ENCODE measurements at places on chromosomes 7 and 10.

- no peak for DNase-seq
These were observed 139.6 kb downstream of the ZMYND11 start for GRCh38 chr10:274866-275265.

DNA sequence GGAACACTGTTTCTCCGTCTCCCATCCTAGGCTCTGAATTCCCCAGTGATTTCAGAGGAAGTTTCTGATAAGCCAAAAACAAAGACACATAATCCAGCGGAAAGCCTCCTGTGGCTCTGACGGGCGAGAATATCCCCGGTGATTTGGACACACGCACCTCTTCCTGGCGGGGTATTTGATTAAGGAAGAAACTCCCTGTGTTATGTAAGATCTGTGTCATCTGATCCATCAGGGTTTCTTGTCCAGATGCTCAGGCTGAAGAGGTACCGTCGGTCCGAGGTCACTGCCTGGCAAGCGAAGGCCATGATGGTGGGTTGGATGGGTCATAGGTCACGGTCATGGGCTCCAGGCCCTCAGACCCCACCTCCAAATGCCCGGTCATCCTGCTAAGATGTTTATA, 39.6 kb upstream of the DNAJB6 start:
- DNase-seq = no peak

DNA sequence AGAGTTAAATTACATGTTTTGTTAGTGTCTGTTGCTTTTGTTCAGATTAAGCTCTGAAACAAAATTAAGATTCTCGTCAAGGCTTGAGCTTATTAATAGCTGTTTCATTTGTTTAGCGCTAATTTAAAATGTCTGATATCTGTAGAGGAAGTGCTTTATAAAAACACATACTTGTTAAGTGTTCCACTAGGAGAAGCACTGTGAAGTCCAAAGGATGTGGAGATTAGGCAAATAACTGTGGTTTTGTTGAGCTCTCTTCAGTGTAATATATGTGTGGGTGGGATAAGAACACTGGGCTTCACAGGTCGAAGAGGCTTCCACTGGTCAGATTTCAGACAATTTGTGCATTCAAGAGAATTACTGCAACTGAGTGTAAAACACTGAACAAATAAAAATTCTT, 242.0 kb downstream of the AUTS2 start:
- no peak for DNase-seq

DNA sequence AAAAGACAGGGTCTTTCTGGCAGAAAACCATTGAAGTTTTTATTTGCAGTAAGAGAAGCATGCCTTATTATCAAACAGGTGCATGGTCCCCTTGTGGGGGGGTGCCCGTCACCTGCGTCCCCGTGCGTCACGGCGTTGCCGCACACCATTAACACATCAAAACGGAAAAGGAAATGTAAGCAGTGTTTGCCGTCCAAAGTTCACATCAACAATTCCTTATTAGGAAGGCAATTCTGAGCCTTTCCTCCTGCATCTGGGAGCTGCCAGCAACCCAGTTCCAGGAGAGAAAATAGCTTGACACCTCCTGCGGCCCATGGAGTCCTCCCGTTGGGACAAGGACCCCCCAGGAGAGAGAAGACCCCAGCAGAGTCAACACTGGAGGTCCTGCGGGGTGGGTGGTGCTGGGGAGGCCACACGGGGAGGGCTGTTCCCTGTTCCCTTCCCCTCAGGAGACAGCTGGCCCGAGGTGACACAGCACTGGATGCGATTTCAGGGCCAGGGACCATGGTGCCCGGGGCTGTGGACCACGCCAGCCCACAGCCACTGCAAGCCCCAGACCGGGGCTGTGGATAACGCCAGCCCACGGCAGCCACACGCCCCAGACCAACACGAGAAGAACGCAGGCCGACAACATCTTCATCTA, 39.5 kb downstream of the DIP2C start:
- DNase-seq = no peak

GRCh38 chr10:84329196-84329611, 815 bp downstream of the CCSER2 start:
- DNase-seq = peak; percentile 32

Measured in cardiac muscle cell (in vitro differentiated cells and primary cell).